Activated naive CD4-positive, alpha-beta T cell treated with anti-CD3 and anti-CD28 coated beads, Interleukin-2, amount 50 U/mL, for 72 hours (primary cell): ENCODE measurements at places on chromosomes 12 and 14. TPM values are rescaled to one million over a fixed set of nuclear protein-coding genes. Genes with fewer than 3 reads are reported as not detected.

The E2F7 gene
- 8.1 TPM for total RNA-seq

The FSCB gene
- total RNA-seq, result not detected

The DAD1 gene
- total RNA-seq, result 218 TPM

The SLC8A3 gene
- total RNA-seq, result 2.4 TPM

The AICDA gene
- total RNA-seq, result not detected

The RND1 gene
- 10.4 TPM for total RNA-seq

The SMIM41 gene
- not detected for total RNA-seq

The PLEKHG7 gene
- total RNA-seq, result not detected

The POTEM gene
- not detected for total RNA-seq

The SERPINA12 gene
- total RNA-seq, result not detected

The DGKA gene
- total RNA-seq, result 441 TPM

The STAC3 gene
- total RNA-seq, result 5.4 TPM

The C12orf60 gene
- 2.6 TPM for total RNA-seq

The IKZF4 gene
- 19.5 TPM for total RNA-seq

The REP15 gene
- 0.20 TPM for total RNA-seq

The LRRK2 gene
- total RNA-seq, result not detected

The PIWIL1 gene
- not detected for total RNA-seq

The SMCO2 gene
- total RNA-seq, result 0.37 TPM

The TAS2R14 gene
- 3.0 TPM for total RNA-seq

The SIX6 gene
- not detected for total RNA-seq

The GUCY2C gene
- not detected for total RNA-seq

The PTPRQ gene
- not detected for total RNA-seq

The NR1H4 gene
- not detected for total RNA-seq

The LBHD2 gene
- total RNA-seq, result not detected

The EIF2S3B gene
- total RNA-seq, result 0.30 TPM

The ABCC9 gene
- not detected for total RNA-seq

The NKX2-8 gene
- not detected for total RNA-seq

The CLEC7A gene
- total RNA-seq, result 0.09 TPM

The NYNRIN gene
- total RNA-seq, result 0.14 TPM

The DCAF4 gene
- total RNA-seq, result 17.7 TPM

The GALNT16 gene
- total RNA-seq, result not detected

The IRF9 gene
- total RNA-seq, result 183 TPM
